ENCODE measurements at places on chromosomes 2 and 18.

- DNase-seq = no peak
Observed at GRCh38 chr2:40540026-40540425, 88.1 kb upstream of the SLC8A1 start.

DNA sequence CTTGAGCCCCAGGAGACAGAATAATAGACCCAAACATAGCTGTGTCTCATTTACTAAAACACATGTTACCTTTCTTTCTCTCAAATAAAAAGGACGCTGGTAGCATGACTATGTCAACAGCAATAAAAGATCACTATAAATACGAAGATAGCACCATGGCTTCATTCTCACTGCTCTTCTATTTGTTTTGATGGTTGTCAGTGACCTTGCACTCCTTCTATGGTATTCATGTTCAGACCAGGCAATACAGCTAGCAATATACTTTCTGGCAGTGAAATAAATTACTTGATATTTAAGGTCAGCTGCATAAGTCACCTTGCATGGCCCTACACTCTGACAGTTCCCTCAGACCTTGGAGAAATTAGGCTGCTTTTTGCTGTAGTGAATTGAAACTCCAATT lies 263.2 kb upstream of the CDH7 start:
- no peak for DNase-seq

DNA sequence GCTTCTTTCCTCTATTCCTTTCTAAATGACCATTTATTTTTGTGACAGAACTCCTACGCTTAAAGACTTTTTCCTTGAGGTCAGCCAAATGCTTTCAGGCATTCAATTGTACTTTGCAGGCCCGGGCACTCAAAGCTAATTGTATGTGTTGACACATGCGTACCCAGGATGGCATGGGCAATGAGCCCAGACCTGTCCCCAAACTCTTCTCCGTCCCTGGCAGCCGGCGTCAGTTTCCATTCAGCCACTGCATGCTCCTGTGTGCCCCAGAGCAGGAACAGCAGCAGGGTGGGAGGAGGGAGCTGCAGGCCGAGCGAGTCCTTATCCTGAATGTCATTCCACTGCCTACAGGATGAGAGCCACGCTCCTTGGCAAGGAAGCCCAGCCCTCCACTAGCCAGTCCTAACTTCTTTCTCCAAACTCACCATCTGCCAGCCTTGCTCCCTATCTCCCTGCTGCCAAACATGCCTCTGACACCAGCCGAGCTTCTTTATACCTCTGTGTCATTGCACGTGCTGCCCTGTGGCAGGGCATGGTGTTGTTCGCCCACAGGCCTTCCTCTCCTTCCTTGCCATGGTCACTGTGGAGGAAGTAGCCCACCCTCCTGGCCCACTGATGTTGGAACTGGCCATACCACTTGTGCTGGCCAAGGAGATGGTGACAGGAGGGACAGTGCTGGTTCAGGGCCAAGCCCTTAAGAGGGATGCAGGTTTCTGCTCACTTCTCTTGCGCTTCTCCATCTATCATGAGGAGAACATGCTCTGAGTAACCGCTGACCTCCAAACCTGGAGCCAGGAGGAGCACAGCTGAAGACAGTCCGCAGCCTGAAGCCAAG lies 116.9 kb upstream of the FHL2 start:
- DNase-seq = no peak

DNA sequence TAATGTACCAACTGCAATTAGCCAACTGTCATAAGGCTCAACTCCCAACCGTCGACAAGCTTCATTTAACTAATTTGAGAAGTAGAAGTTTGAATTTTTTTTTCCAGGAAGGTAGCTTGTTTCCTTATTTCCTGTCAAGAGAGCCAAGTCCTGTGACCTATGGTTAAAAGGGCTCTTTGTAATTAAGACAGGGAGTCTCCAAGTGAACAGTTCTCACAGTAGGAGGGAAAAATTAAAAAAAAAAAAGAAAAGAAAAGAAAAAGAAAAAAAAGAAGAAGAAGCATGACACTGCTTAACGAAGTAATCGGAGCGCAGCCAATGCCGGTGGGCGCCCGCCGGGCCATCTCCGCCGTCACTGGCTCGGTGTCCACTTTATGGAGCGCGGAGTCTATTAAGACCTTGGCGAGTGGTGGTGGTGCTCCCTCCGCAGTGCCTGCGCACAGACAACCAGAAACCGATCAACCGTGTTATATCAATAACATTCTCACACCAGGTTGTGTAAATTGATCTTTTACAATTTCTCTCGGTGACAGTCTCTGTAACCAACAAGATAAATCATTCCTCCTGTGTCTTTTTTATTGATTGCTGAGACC lies 197.2 kb upstream of the POU3F3 start:
- no peak for DNase-seq

GRCh38 chr2:119240311-119241204 lies 16.9 kb downstream of the STEAP3 start:
- no peak for DNase-seq

DNA sequence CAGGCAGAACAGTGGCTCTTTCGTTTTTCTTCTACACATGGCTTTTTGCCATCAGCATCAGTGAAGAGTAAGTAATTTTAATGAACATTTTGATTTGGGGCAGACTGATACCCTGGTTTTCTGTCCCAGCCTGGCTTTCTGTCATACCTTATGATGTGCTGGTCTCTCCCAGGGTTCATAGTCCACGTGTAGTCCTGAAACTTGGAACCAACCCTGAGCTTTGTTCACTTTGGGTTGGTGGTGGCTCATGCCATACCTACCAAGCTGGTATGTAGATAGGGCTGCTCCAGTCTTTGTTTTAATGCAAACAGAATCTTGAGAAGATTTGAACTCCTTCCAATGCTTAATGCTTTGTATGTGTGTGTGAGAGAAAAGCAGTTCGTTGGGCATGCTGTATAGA lies 4.9 kb downstream of the COPS7B start:
- no peak for DNase-seq

GRCh38 chr2:135843671-135844070 lies 6.7 kb upstream of the LCT start:
- DNase-seq = no peak

DNA sequence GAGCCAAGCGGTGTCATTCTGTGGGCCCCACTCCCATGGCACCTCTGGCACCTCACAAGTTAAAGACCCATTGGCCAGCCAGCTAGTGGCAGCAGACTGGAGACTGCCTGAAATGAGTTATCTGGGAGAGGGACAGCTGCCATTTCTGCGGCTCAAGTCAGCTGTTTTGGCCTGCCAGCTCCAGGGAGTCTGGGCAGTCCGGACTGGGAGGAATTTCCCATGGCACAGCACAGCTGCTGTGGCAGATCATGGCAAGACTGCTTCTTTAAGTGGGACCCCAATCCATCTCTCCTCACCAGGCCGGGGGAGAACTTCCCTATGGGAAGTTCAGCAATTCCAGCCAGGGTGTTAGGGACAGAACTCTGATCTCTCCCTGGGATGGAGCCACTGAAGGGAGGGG lies 2187.6 kb upstream of the CELF4 start:
- DNase-seq = peak; percentile 49

DNA sequence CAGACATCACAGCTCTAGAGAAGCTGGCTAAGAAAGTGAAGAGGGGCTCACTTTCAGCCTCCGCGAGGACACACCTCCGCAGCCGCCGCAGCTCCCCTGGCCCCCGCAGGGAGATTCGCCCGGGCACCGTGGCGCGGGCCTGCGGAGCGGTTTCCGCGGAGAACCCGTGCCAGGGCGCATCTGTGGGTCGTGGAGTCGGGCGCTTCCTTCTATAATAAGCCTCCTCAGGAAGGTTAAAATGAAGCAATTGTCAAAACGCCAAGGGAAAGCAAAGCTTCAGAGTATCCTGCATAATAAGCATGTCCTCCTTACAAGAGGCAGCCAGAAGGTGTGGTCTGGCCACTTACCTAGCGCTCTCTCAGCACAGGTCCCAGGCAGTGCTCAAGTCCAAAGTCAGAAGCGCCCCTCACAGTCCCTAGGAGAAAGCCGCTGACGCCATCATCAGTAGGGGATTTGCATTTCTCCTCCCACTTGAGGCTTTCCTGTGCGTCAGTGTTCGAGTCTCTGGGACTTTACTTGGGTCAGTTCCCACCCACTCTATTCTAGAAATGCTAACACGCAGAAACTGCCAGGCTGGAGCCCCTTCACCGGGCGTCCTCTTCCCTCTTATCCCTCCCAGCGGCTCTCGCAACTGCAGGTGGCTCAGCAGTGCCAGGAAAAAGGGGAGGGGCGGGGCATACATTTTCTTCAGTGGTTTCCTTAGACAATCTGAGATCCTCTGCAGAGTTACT lies at the start of gene STAT4:
Gene STAT4, minus strand, starts transcription at position 395 of the 731 bp plus-strand sequence. CDS start 2,791 bp downstream, outside the sequence.
- no peak for DNase-seq

DNA sequence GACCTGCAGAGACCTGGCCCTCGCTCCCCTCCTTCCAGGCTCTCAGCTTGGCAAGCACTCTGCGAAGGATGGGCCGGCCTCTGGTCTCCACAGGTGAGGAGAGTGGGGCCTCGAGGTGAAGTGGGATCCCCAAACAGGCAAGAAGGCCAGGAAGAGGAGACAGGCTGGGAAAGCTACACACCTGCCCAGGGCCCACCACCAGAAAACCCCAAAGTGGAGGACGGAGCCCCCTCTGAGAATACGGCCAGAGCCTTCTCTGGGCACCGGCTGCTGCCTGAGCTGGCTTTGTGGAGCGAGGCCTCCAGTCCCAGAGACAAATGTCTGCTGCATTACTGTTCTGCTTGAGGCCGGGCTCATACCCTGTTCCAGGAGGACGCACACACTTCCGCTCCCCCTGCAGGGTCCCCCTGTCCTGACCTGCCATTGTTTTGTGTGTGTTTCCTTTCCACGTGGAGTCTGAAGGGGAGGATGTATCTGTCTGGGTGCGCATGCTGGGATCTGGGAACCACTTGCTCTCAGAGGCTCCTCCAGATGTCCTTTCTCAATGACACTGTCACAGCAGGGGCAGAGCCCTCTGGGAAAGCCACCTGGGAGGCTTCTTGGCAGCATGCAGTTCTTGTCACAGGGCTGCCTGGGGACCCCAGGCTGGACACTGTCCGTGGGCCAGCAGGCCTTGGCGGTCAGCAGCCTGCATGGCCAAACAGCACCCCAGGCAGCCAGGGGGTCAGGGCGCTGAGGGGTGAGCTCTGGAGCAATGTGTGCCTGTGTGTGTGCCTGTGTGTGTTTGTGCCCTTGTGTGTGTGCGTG lies 20.8 kb downstream of the KCNF1 start:
- peak; percentile 68 for DNase-seq

GRCh38 chr2:100136310-100136709 lies 6.1 kb downstream of the AFF3 start:
- no peak for DNase-seq

GRCh38 chr18:66046032-66046602 lies 295.3 kb downstream of the CDH7 start:
- no peak for DNase-seq

DNA sequence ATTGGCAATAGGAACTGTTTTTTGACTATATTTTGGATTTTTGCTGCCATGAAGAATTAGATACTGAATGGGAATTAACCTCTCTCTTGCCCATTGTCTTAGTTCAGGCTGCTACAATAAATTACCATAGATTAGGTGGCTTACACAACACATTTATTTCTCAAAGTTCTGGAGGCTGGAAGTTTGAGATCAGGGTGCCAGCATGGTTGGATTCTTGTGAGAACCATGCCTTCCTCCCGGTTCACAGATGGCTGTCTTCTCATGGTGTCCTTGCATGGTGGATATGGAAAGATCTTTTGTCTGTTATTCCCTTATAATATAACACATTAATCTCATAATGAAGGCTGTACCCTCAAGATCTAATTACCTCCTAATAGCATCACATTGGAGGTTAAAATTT lies 836.4 kb downstream of the SLC4A3 start:
- no peak for DNase-seq

DNA sequence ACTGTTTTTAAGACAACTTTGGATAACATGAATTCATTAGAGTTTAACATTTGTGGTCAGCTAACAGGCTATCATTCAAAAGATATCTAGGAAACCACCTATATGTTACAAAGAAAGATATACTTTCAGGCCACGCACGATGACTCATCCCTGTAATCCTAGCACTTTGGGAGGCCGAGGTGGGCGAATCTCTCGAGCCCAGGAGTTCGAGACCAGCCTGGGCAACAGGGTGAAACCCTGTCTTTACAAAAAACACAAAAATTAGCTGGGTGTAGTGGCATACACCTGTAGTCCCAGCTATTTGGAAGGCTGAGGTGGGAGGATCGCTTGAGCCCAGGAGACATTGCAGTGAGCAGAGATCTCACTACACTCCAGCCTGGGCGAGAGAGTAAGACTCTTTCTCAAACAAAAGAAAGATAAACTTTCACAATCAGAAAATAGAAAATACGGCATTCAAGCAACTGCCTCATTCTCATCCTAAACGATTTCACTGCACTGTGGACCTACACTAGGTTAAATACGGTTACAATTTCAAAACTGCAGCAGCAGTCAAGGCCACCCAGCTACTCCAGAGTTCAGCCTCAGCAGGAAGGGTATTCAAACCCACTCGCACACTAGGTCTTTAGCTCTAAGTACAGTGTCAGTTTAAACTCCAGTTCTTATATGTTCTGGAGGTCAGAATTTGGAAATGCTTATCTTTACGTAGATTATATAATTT lies 250.0 kb upstream of the SLC39A10 start:
- DNase-seq = no peak

DNA sequence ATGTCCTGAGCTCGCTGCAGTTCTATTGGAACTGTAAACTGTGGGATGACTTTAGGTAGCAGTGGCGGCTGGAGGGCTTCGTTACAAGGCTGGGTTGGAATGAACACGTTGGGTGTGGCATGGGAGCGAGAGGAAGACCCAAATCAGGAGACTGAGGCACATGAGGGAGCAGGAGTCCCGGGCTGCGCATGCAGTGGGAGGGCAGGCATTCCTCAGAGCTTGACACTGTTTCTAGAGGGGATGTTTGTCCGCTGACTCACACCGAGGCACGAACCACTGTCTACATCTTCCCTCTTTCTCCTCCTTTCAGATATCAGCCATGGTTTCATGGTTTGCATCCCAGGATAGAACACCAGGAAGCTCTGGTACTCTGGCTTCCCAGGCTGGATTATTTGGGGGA lies 40.6 kb upstream of the LAMA1 start:
- DNase-seq = no peak

GRCh38 chr18:79681484-79682387 lies 2.1 kb downstream of the CTDP1 start:
- DNase-seq = no peak

- DNase-seq = no peak
Observed at GRCh38 chr18:57727952-57728807, 74.9 kb downstream of the ATP8B1 start.

- DNase-seq = no peak
Observed at GRCh38 chr18:43542016-43542415, 264.7 kb upstream of the SYT4 start.

- no peak for DNase-seq
Observed at GRCh38 chr2:225270861-225271260, 128.6 kb upstream of the NYAP2 start.

- no peak for DNase-seq
Observed at GRCh38 chr2:118609138-118609537, 238.3 kb downstream of the EN1 start.

- no peak for DNase-seq
Observed at GRCh38 chr2:176584333-176584732, 315.1 kb downstream of the MTX2 start.

DNA sequence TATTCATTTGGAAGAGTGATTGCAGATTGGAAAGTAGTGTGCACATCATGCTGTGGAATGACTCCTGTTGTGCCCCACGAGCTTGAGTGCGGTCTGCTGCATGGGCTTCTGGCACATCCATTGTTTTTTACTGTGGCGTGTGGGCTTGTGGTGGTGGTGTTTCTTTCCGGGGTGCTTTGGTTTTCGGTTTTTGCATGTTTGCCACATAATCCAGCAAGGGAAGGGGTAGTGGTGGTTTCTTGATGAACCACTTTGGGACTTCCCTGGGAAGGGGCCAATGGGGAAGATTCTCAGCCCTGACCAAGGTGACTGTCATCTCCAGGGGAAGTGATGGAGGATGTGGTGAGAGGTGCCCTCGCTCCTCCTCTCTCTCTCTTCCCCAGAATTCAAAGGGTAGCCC lies 57.0 kb downstream of the COA5 start:
- no peak for DNase-seq

GRCh38 chr18:46042571-46043123 lies 29.4 kb downstream of the PSTPIP2 start:
- DNase-seq = no peak

All from chondrocyte (in vitro differentiated cells).